Fibroblast of skin of back (primary cell): ENCODE measurements at places on chromosomes 2 and 18.

GRCh38 chr2:177467646-177468045 lies 75.1 kb downstream of the AGPS start:
- DNase-seq = peak; percentile 65

- DNase-seq = peak; percentile 79
Measured at GRCh38 chr18:59900222-59901128, 679 bp downstream of the PMAIP1 start.

DNA sequence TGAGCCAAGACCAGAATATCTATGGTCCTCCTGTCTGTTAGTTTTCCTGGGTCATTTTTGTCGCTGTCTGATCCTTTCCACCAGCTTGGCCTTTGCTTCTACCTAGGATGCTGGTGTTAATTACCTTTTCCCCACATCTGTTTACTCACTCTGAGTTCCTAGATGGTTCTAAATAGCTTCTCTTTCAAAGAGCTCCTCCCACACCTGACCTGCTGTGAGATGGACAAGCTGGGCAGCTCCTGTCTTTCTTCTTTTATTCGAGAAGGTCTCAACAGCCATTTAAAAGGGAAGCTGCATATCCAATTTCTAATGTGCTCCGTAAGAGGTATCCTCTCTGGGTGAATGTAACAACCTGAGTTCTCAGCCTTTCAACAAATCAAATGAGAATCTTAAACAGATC lies 156.2 kb downstream of the HRH4 start:
- DNase-seq = no peak

DNA sequence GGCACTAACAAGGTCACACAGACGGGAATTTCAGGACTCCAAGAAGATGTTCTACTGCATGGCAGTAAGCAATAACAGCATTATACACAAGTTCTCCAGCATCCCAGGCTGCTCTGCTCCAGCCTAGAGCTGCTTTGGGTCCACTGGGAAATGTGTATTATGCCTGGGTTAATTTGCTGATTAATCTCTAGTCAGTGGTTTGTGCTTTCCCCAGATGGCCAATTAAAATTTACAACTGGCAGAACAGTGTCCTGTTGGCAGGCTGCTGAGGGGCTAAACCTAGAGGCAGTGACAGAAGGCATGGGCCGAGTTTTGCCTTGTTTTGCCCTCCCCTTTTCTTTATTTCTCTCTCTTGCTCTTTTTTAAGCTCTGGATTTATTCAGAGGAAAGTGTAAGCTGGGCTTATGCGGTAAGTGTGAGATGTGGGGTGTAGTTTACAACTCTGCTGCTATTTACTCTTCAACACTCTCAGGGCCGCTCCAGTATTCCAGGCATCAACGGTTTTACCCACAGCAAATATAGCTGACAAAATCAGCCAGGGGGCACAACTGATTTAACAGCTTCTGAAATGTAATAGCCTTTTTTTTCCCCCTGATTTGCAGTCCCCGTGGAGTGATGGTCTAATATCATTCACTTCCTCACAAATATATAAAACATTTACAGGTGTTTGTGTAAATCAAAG lies 348.0 kb downstream of the GPD2 start:
- no peak for DNase-seq

DNA sequence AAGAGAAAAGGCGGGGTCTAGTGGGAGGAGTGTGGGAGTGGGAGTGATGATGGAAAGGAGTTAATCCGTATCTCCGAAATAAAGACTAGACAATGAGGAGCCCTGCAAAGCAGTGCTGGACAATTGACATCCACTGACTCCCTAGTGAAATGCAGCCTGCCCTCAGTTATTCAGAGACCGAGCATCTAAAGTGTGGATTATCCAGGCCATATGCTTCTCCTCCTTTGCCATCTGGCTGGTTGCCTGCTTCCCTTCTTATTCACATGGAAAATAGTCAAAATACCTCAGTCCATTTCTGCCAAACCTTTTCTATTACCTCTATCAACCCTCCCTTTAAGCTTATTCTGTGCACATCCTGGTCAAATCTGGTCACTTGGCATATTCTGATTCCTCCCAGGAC lies 288.8 kb upstream of the SIX3 start:
- no peak for DNase-seq

- DNase-seq = no peak
Measured at GRCh38 chr18:24585996-24586566, 125.6 kb downstream of the HRH4 start.

- DNase-seq = no peak
Measured at GRCh38 chr2:61263830-61264229, 101.8 kb downstream of the C2orf74 start.

DNA sequence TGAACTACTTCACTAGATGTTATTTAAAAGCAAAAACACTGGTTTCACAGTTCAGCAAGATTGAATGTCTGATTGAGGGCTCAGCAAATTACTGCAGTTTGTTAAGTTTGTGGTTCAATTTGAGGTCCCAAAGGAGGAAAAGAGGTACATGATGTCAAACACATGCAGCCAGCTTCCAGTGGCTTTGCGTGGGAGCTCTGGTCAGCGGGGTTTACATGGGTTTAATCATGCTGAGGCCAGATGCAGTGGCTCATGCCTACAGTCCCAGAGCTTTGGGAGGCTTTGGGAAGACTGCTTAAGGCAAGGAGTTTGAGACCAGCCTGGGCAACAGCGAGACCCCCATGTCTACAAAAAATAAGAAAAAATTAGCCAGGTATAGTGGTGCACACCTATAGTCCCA lies 111.5 kb downstream of the MAPK4 start:
- DNase-seq = no peak

- no peak for DNase-seq
Measured at GRCh38 chr2:184294831-184295230, 303.5 kb upstream of the ZNF804A start.

GRCh38 chr2:99725820-99726219 lies 236.0 kb upstream of the REV1 start:
- no peak for DNase-seq

GRCh38 chr2:17798338-17798737 lies 17.9 kb upstream of the MSGN1 start:
- no peak for DNase-seq

GRCh38 chr2:233189025-233189424 lies 62.4 kb upstream of the ATG16L1 start:
- no peak for DNase-seq

DNA sequence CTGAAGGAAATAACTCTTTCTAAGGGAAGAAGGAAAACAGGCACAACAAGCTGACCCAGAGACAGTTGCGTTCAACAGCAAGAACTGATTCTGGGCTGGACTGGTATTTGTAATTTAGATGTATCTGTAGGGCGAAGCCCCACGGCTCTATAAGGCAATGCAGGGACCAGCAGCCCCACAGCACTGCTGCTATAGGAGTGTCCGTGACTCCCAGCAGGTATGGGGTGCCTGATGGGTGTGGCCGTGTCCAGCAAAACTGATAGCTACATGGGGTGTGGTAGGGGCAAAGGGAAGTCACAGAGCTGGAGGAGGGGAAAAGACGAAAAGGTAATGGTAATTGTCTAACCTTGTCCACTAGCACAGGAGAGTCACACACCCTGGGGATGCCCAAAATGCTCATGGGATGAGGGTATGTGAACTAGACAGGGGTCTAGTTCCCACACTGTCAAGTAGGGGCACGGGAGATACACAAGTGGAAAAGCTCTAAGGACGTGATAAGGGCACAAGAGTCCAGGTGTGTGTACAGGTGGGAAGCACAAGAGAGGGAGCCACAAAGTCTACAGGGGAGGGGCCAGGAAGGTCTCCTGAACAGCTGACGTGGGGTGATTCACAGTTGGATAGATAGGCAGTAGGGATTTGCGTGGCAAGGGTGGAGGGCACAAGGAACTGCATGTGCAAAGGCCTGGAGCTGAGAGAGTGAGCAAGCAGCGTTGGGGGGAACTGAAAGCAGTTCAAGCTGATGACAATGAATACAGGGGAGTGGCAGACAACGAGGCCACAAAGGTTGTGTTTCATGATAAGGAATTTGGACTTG lies 48.5 kb upstream of the ASPRV1 start:
- no peak for DNase-seq

DNA sequence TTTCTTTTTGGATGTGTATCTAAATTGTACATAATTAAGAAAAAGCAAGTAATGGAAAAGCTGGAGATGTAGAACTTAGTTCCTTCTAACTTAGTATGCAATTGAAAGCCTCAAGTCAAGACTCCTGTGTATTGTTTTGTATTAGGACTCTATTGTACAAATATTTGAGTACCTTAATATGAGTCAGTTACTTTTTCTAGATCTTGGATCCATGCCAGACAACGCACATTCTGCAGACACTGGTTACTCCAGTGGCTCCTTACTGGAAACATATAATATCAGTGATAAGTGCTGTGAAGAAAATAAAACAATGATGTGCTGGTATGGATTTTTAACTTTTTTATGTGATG lies 1.5 kb downstream of the SLC39A10 start:
- DNase-seq = peak; percentile 77

DNA sequence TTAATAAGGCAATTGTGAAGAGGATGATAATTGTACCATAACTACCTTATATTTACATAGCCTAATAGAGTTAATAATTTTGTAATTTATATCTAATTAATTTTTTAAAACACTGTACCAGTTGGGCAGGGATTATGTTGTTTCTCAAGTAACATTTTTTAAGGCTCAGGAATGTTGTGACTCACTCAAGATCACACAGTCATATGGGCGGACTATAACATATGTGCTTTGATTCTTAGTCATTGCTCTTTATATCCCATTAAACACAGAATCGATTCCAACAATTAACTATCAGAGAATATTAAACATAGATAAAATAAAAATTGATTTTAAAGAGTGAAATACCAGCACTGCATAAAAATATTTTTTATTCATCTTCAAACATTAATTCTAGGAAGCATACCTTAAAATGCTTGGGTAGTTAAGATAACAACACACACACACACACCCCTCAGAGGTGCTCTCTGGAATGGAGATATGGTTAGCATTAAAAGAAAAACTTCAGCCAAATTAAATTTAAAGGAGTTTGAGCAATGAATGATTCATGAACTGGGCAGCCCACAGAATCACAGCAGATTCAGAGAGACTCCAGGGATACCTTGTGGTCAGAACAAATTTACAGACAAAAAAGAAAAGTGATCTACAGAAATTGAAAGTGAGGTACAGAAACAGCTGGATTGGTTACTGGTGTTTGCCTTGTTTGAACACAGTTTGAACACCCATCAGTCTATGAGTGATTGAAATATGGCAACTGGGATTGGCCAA lies 869.4 kb upstream of the ID2 start:
- peak; percentile 85 for DNase-seq

DNA sequence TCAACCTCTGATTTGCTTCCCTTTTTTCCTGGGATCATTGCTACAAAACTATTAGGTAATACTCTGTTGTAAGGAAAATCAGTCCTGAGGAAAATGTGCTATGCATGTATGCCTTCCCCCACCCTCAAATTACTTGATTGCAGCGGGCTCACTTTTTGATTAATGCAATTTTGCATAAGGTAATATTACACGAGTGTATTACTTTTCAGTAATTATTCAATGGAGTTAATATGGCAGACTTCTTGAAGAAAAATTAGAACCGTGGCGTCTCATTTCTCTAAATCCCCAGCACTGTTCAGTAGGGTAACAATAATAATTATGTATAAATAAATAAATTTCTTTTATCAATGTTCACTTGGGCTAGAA lies 527.6 kb upstream of the FANCL start:
- no peak for DNase-seq

- DNase-seq = peak; percentile 24
Measured at GRCh38 chr18:63890950-63891304, 3.4 kb downstream of the SERPINB2 start.

DNA sequence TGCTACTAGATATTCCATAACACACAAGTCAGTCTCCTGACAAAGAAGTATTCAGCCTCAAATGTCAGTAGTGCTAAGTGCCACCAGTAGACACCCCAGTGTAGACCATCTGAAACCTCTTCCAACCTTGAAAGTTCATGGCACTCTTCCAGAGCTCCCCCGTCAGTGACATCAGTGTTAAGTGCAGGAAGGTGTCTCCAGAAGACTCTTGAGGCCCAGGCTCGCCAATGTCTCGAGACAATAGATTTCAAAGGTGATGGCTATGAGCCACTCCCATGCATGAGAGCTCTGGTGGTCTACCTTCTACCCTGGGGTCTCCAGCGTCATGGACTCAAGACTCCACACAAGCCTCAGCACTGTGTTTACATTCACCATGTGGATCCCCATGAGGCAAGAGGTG lies 183.8 kb downstream of the SMAD2 start:
- no peak for DNase-seq

DNA sequence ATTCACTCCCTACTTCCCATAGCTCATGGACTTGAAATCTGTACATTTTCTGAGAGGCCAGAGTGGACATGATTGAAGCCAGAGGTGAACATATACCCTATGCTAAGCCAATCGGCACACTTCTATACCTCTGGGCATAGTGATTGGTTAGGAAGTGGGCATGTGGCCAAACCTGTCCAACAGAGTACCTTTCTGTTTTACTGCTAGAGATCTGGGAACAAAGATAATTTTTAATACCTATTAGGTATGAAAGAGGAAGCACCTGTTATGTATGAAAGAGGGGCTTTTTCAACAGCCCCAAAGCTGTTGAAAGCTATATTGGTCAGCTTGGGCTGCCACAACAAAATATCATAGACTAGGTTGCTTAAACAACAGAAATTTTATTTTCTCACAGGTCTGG lies 27.7 kb downstream of the METTL8 start:
- no peak for DNase-seq

GRCh38 chr2:242029422-242030225 lies 160.1 kb downstream of the RTP5 start:
- no peak for DNase-seq

- no peak for DNase-seq
Measured at GRCh38 chr18:48732767-48733424, 194.1 kb downstream of the CTIF start.

DNA sequence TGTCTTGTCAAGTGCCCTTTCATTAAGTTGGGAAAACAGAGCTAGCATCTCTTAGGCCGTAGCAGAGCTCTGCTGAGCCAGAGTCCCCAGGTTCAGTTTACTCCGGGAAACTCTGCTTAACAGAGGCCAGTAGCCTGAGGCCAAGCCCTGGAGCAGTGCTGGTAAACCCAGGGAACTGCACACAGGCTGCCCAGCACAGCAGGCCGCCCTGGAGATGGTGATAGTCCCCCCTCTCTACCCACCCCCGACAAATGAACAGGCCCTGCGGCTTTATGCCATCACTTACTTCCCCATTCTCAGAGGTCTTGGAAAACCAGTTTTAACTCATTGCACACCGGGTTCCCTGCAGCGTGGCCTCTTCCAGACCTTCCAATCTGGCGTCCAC lies 3.5 kb downstream of the CNNM4 start:
- no peak for DNase-seq

DNA sequence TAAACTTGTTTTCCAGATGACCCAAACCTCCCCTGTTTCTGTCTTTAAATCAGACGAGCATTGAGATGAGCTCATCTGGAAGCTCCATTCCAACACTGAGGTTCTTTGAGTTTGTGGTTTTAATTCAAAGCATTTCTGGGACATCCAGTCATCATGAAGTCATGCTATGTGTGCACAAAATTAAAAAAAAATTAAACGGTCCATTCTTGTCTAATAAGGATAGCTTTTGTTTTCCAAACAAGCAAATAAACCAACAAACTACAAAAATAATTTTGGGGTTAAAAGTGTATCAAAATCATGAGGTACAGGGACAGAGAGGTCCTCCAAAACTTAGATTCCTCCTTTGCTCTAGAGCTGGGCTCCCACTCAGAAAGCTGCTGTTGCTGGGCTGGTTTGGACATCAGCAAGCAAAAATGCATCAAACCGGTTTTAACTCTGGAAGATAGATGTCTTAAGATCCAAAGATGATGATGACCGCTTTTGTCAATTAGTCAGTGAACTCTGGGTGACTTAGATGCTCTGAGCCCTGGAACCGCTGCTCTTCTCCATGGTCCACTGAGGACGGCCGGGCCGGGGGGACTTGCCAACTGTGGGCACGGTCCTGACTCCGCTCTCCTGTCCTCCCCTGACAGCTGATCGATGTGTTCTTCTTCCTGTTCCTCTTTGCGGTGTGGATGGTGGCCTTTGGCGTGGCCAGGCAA lies 65.4 kb downstream of the TRPM8 start:
- DNase-seq = peak; percentile 95
